ENCODE measurements at places on chromosomes 12 and 14. TPM values are rescaled to one million over a fixed set of nuclear protein-coding genes. Genes with fewer than 3 reads are reported as not detected.

Gene TMTC1
- 0.03 TPM for total RNA-seq

Gene ARMH4
- total RNA-seq, result 0.78 TPM

Gene BRI3BP
- total RNA-seq, result 17.9 TPM

Gene LTBR
- 244 TPM for total RNA-seq

Gene PFDN5
- total RNA-seq, result 527 TPM

Gene RND1
- total RNA-seq, result 3.1 TPM

Gene RNF10
- 96.2 TPM for total RNA-seq

Gene LHX5
- not detected for total RNA-seq

Gene SLC10A1
- total RNA-seq, result not detected

Gene NEMP1
- total RNA-seq, result 16.5 TPM

Gene SBNO1
- total RNA-seq, result 21.1 TPM

Gene BICD1
- total RNA-seq, result 12.1 TPM

Gene CPM
- 5.6 TPM for total RNA-seq

Gene ABCD2
- not detected for total RNA-seq

Gene SMCO2
- total RNA-seq, result not detected

Gene FLRT2
- 3.0 TPM for total RNA-seq

Gene IQSEC3
- total RNA-seq, result 0.05 TPM

Gene KRT78
- 0.10 TPM for total RNA-seq
